ENCODE measurements at places on chromosomes 1 and 21.

GRCh38 chr1:206969090-206969489 is 1.2 kb downstream of the FCAMR start:
- DNase-seq = no peak

DNA sequence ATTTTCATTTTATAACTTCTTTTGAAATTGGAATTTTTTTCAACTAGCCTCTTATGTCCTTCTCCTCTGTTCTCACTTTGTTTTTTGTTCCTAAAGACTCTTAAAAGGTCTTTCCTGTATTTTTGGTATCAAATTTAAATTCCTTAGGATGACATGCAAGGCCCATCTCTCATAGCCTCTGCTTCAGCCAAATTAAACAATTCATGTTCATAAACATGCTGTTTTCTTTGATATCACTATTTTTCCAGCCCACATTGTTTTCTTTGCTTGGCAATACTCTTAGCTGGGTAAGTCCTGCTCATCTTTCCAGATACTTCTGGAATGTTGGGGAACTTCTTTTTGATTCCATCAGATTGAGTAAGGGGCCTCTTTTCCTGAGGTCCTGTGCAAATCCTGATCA is 55.8 kb upstream of the GPR88 start:
- DNase-seq = no peak

GRCh38 chr1:19786988-19787423 is 12.7 kb downstream of the TMCO4 start:
- no peak for DNase-seq

DNA sequence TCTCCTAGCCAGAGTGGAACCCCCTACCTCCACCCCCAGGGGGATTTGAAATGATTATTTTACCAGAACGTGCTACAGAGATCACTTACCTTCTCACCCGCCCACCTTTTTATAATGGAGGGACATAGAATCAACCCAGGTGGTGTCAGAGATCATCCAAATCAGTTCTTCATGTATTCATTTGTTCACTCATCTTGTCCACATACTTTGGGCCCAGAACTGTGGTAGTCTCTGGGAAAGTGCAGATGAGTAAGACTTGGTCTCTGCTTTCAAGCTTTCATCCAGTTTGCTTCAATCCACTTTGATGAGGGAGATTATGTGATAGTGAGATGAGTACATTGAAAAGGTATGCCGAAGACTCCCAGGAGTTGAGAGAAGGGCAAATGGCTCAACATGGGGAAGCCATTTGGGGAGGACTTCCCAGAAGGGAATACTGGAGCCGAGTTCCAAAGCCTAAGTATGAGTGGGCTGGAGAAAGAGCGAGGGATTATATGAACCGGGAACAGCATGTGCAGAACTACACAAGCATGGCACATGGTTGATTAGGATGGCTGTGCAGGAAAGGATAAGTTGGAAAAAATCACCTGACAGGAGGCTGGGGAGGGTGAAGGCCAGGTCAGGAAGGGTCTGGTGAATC is 1.9 kb downstream of the FGGY start:
- DNase-seq = no peak

DNA sequence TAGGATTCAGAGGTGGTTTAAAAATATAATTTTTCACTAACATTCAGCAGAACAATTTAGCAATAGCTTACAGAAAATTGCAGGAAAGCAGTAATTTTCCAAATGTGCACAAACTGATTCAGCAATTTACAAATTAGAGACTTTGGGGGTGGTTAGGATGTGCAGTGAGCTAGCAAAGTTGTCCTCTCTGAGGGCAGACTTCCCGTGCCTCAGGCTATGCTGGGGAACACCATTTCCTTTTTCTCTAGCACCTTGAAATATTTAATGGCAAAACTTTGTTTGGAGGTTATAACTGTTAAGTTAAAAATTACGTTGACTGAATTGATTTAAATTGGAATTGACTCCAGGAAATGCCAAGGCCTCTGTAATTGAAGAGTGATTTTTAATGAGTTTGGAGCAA is 258.9 kb downstream of the PTBP2 start:
- no peak for DNase-seq

DNA sequence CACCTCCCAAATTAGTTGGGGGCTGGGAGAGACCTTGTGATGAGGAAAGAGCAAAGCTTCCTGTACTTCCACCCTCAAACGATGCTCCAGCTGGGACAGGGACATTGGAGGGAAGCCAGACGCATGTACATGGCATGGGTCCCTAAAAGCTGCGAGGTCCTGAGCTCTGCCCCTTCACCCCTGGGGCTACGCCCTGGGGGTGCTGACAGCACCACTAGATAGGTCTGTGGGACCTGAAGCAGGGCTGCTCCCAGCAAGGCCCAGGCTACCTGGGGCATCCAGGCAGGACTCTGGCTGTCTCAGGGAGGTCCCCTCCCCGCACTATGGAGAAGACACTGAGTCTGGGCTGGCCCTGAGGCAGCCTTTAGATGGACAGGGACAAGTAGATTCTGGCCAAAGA is 83.4 kb downstream of the DMRTB1 start:
- no peak for DNase-seq

DNA sequence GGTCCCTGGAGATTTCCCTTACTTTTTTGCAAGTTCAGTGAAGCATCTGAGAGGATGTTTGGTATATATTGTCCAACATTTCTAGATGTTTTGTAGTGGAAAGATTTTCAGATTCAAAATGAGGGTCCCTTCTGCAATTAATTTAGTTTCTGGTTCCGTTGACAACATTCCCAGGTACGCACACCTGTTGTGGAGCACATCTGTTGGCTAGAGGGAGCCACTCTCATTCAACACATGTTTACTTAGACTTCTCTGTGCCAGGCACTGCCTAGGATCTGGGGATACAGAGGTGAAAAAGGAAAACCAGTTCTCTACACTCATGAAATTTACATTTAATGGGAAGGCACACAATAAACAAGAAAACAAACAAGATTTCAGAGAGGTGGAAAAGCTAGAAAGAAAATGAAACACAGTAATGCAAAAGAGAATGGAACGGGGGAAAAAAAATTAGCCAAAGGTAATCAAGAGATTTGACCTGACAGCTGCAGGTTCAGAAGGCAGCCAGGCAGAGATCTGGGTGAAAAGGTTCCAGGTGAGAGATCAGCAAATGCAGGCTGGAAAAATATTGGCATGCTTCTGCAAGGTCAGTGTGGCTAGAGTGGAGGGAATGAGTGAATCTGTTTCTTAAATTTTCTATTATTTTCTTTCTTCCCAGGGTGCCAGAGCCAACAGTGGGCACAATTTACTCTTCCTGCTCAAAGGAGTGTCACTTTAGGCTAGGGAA is 48.4 kb upstream of the KAZN start:
- DNase-seq = no peak

DNA sequence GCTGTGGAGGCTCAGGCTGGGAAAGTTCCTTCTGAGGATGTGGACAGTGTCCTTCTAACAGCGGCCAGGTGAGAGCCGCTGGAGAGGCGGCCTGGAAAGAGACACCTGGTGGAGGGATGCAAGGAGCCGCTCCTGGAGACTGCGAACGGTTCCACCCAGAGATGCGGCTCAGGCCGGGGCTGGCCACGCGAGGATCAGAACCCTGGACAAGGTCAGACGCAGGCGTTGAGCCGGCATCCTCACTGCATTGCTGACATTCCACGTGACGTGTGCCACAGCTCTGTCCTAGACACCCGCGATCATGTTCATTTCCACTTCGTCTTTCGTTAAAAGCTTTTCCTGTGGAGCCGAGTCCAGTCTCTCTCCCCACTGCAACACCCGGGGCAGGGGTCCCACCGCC is 28.8 kb downstream of the CFAP74 start:
- DNase-seq = no peak

- no peak for DNase-seq
Observed at GRCh38 chr1:240021709-240022108, 70.0 kb upstream of the FMN2 start.

- DNase-seq = no peak
Observed at GRCh38 chr1:159664247-159664646, 50.1 kb downstream of the CRP start.

DNA sequence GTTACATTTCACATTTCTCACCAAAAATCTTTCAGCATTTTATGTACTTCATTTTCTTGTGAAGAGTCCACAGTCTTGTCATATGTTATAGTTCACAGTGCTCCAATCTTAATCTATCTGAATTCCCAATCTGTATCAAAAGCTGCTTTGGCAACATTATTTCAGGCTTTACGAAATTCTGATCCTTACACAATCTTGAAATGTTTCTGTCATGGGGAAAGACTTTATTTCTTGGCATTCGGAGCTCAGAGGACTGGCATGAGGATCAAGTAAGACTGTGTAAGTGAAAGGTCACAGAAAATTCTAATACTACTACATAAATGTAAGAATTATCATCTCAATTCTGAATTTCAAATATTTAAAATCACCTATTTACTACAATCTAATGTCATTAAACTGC is 2.0 kb downstream of the USP33 start:
- DNase-seq = no peak

- no peak for DNase-seq
Observed at GRCh38 chr1:153534925-153535241, 908 bp downstream of the S100A6 start.

GRCh38 chr1:217563179-217563578 is 67.7 kb downstream of the GPATCH2 start:
- DNase-seq = no peak

DNA sequence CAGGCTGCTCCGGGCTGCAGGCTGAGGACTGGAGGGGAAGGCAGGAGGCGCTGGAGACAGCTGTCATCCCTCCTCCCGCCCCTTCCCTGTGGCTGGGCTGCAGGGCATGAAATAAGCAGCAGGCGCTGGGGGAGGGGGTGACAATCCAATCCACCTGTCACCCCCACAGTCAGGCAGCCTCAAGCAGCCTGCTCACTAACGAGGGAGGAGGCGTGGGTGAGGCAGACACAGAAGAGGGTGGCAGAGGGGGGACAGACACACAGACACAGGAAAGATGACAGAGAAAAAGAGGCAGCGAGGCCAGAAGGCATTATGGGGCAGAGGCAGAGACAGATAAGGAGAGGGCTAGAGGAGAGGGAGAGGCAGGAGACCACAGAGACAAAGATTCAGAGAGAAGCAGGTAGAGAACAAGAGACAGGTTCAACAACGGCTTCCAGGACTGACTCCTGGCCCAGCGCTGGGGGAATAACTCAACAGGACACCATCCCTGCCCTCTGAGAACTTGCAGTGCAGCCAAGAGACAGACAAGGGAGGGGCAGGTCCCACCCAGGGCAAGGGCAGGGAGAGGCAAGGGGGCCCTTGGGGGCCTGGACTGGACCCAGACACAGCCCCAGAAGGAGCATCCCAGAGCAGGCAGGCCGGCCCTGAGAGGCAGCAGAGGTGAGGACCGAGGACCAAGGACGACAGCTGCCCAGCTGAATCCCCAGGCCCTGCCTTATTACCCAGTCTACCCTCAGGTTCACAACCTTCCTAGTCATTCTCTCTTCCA is 11.2 kb downstream of the MEF2D start:
- DNase-seq = peak; percentile 84

GRCh38 chr1:96416111-96416595 is 305.4 kb upstream of the PTBP2 start:
- DNase-seq = no peak

DNA sequence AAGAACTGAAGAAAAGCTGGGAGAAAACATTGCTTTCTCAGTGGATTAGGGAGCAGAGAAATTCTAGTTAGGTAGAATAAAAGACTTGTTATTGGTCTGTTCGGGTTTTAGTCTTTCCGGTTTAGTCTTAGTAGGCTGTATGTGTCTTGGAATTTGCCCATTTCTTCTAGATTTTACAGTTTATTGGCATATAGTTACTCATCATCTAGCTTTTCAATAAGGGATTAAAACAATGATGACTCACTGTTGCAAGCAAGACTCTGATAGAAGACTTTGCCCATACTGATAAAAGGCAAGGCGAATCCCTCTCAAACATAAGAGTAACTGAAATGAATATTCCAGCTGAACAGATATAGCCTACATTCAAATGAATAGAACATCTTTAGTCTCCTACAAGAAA is 62.3 kb downstream of the GPR137B start:
- DNase-seq = no peak

DNA sequence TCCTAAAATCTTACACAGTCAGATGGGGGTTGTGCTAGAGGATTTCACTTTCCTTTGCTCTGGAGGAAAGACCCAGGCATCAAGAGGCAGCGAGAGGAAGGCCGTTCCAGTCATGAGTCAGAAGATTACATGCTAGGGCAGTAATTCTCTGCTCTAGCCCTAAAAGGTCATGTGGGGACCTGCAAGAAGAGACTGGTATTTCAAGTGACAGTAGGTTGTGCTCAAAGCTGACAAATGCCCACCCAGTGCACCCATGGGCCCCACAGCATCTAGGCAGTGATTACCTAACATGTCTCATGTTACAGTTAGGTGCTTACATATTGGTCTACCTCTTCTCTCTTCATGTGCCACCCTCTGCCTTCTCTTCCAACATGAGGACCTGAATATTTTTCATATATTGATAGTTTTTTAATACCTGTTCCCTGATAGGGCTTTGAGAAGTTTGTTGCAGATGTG is 99.7 kb upstream of the BEND5 start:
- DNase-seq = no peak

GRCh38 chr1:68049941-68050878 is at the start of gene DIRAS3:
DIRAS3 (minus strand) TSS chr1:68050627; CDS start chr1:68047297, 3,330 bp downstream.
- DNase-seq = no peak

GRCh38 chr1:214391873-214392645 is 111.1 kb downstream of the SMYD2 start:
- peak; percentile 37 for DNase-seq
